ENCODE measurements at places on chromosomes 5 and 9. TPM values are rescaled to one million over a fixed set of nuclear protein-coding genes. Genes with fewer than 3 reads are reported as not detected.

Gene AOPEP
- 80.1 TPM for total RNA-seq

DNA sequence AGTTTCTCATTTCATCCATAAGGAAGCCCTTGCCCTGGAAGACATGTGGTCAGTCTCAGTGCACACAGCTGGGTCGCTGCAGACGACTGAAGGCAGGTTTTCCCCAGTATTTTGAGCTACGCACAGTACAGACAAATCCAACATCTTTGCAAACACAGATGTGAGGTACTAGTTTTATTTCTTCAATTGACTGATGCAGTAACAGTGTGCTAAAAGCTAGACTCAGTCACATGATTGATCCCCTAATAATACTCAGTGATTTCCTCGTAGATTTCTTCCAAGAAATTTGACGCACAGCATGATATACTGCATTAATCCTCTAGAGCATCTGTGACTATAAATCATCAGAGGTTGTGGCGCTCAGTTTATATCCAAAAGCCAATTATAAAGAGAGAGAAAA is 346.1 kb downstream of the DIRAS2 start:
- DNase-seq, result no peak

Gene ACOT12
- total RNA-seq, result not detected

DNA sequence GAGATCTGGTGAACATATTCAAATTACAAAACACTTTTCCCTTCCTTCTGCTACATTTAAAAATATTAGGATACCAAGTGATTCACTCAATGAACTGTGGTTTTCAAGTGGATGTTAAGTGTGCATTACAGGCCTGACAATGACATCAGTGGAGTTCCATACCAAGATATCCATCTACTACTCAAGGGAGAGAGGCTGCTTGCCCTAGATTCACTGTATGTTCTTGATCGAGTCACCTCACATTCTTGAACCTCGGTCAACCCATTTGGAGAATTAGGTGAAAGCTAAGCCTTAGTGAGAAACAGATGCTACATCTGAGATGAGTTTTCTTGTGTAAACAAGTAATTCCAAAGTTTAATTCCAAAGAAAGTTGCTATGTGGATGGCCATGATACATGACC is 142.2 kb downstream of the FGF10 start:
- DNase-seq, result peak; percentile 14

DNA sequence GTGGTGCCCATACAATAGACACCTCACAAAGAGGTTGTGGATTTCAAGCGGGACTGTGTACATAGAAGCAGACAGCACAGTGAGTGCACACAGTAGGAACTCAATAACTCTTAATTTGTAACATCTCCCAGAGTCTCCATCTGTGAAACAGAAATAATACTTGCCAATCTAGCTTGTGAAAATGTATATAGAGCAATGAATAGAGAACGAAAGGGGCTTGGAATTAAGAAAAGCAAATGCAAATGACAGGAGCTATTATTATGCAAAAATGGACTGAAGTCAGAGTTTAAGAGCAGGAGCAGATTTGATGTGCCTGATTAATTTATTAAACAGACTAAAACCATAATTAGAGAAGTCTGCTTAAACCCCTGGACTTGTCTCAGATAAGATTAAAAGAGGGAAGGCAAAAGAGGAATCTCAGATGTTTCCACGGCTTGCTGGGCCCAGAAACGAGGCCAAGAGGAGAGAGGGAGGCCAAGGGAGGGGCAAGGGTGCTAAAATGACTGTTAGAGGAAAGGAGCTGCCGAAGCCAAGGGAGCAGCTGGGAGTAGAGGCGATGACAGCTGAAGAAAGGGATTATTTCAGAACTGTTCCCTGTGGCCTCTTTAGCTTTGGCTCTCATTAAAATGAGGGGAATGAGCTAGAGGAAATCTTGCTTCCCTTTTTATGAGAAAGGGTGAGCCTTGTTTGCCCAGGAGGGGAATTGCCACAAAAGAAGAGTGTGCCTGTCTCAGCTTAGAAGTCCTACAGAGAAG is 72.1 kb downstream of the FEM1C start:
- no peak for DNase-seq

GRCh38 chr5:61467766-61468482 is 135.9 kb downstream of the ZSWIM6 start:
- peak; percentile 23 for DNase-seq

Gene SPATA31D1
- not detected for total RNA-seq

- DNase-seq, result no peak
Measured at GRCh38 chr9:89078421-89078820, 87.2 kb downstream of the S1PR3 start.

GRCh38 chr9:70539001-70539400 is 124.5 kb upstream of the KLF9 start:
- DNase-seq, result no peak

Gene HEXB
- total RNA-seq, result 209 TPM

- DNase-seq, result peak; percentile 74
Measured at GRCh38 chr9:4366591-4367330, 66.9 kb upstream of the GLIS3 start.

Gene FBLL1
- 0.32 TPM for total RNA-seq

Gene PPP3R2
- total RNA-seq, result not detected

DNA sequence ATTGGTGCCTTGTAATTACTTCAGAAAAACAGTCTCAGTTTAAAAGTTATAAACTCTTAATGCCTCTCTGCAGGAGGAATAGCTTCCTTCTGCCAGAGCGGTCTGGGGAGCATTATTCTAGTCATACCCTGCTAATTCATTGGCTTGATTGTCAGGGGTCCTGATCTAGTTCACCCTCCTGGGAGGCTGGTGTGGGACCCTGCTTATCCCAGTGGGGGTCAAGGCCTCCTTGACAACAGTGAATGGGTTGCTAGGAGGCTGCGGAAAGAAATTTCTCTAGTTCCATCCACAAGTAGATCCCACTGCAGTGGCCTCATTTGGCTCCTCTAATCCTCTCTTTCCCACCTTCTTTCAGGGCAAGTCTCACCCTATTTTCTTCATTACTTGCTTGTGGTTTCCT is 105.7 kb downstream of the TMC1 start:
- no peak for DNase-seq

GRCh38 chr5:158382473-158382872 is 523.5 kb upstream of the CLINT1 start:
- DNase-seq, result peak; percentile 97

GRCh38 chr5:147234825-147235635 is at the start of gene STK32A:
Gene STK32A, plus strand, starts transcription at chr5:147235026. Its CDS starts 4,609 bp downstream, at chr5:147239635.
- peak; percentile 9 for DNase-seq

Gene GABRA6
- total RNA-seq, result not detected

- no peak for DNase-seq
Measured at GRCh38 chr9:26159575-26160392, 481.5 kb upstream of the TUSC1 start.

DNA sequence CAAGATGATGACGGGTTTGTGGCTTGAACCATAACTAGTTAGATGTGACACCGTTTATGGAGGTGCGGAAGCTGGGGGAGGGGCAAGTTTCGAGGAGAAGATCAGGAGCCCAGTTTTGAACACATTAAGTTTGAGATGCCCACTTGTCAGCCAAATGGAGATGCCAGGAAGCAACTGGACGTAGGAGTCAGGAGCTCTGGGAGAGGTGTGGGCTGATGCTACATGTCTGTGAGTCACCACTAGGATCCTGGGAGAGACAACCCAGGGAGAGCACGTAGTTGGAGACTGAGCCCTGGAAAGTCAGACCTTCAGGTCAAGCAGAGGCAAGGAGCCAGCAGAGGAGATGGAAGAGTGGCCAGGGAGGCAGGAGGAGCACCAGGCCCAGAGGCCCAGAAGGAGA is 48.8 kb upstream of the SLC25A51 start:
- DNase-seq, result peak; percentile 89

GRCh38 chr5:60843936-60844905 is at the start of gene ELOVL7:
Gene ELOVL7, minus strand, starts transcription at chr5:60844269. Its CDS starts 56,872 bp downstream, at chr5:60787397.
- DNase-seq, result no peak

Gene LHX3
- total RNA-seq, result not detected

Gene UIMC1
- total RNA-seq, result 24.6 TPM

DNA sequence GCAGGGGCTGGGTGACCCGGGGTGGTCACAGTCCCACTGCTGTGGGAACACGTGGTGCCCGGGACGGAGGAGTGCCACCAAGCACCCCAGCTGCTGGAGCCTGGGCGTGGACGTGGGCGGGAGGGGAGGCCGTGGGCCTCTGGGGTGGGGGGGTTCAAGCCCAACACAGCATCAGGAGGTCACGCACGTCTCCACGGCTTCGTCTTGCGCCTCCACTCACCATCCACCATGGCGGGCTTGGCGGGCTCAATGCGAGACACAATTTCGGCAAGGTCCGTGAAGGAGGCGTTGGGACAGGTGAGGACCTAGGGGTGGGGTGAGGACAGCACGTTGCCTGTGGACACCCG is 2.2 kb upstream of the NSMF start:
- no peak for DNase-seq

Gene PCDH12
- under 0.01 TPM for total RNA-seq

Gene PRLR
- total RNA-seq, result 0.75 TPM

GRCh38 chr5:84272771-84273516 is 111.7 kb downstream of the EDIL3 start:
- no peak for DNase-seq

- peak; percentile 21 for DNase-seq
Measured at GRCh38 chr9:4762886-4763541, 22.0 kb upstream of the AK3 start.

Gene PALM2AKAP2
- 16.5 TPM for total RNA-seq

GRCh38 chr5:178273041-178273440 is 40.4 kb upstream of the PHYKPL start:
- no peak for DNase-seq

DNA sequence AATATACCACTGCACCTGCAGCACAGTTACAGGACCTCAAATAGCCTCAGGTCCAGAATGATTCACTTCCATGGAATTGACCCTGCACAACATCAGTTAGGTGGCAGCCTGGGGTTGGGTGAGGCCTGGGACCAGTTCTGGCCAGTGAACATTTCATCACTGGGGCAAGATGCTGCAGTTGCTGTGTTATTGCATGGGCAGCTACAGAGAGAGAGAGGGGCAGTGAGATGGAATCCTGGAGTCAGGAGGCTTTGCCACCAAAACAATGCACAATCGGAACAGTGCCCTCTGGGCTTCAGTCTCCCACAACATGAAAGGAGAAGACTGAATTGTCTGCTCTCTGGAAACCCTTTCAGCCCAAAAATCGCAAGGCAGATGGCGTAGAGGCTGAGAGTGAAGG is 51.8 kb downstream of the SH3TC2 start:
- no peak for DNase-seq

Gene HSPB3
- 13.3 TPM for total RNA-seq

DNA sequence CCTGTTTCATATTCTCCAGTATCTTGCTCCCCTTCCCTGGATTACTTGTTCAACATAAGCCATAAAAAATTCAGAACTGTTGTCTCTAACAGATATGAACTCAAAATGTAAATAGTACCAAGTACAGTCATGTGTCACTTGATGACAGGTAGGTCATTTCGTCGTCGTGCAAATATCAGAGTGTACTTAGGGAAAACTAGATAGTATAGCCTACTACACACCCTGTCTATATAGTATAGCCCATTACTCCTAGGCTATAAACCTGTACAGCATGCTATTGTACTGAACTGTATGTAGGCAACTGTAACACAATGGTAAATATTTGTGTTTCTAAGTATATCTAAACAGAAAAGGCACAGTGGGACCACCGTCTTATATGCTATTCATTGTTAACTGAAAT is 39.1 kb downstream of the SMIM15 start:
- no peak for DNase-seq

GRCh38 chr5:62282064-62282463 is 23.9 kb upstream of the KIF2A start:
- DNase-seq, result no peak

GRCh38 chr5:158920736-158921135 is 179.0 kb downstream of the EBF1 start:
- DNase-seq, result no peak

Gene C5orf58
- not detected for total RNA-seq

- no peak for DNase-seq
Measured at GRCh38 chr5:53871775-53872174, 311.3 kb downstream of the NDUFS4 start.

GRCh38 chr5:111223787-111224560 is at the start of gene CAMK4:
Gene CAMK4, plus strand, starts transcription at chr5:111224384. Its CDS starts 100 bp downstream, at chr5:111224484.
- DNase-seq, result peak; percentile 47

DNA sequence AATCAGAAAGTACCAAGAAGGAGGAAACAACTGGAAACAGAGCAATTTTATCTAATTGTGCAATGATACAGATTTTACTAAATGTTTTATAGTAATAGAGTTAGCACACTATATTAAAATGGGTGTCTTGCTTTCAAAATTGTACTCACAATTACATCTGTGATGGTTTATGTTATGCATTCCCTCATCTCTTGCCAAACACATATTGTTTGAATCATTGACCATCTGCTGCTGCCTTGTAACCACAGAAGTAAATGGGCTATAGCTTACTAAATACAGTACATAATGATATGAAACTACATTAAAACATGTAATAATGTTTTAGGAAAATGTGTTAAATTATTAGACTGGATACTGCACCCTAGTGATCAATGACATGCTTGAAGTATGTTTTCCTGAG is 158.1 kb downstream of the SLC25A46 start:
- DNase-seq, result peak; percentile 66

DNA sequence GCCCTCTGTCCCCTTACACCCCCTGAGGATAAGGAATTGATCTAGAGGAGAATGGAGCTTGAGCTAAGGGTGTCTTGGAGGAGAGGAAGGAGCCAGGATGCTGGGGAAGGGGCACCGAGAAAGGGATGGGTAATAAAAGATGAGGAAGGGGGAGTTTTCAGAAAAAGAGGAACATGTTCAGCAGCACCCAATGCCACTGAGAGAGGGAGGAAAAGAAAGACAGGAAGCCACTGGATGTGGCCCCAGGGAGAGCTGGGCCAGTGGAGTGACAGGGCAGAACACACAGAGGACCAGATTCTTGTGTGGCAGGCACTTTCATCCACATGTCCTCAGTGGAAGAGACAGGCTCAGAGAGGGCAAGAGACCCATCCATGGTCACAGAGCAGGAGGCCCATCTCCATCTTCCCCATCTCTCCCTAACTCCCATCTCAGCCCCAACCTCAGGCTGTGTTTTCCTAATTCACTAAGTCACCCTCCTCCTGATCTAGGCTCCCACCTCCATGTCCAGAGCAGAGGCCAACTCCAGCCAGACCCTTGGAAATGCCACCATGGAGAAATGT is 7.2 kb downstream of the PFN3 start:
- DNase-seq, result no peak

- DNase-seq, result no peak
Measured at GRCh38 chr9:27545471-27545870, 15.9 kb upstream of the MOB3B start.

- DNase-seq, result no peak
Measured at GRCh38 chr9:25453875-25454274, 224.4 kb downstream of the TUSC1 start.

- no peak for DNase-seq
Measured at GRCh38 chr9:118325757-118326156, 621.6 kb downstream of the TLR4 start.

DNA sequence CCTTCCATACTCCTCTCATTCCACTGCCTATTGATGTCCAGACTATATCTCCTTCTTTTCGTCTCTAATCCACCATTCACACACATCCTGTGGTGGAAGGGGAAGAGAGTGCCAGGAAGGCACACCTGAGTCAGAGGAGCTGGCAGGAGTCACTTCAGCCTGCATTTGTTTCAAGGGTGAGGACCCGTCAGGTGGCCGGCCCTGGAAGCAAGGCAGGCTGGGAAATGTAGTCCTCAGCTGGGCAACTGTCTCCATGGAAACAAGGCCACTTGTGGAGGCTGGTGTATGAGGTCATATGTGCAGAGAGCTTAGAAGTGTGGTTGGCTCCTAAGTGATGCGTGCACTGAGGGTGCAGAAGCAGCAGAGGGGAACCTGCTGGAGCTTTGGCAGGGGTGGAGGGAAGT is 278.4 kb downstream of the NSG2 start:
- DNase-seq, result peak; percentile 62

All from LHCN-M2 (cell line).